Activated CD4-positive, alpha-beta T cell treated with anti-CD3 and anti-CD28 coated beads for 36 hours (primary cell): ENCODE measurements at places on chromosomes 6 and 20.

- H3K27me3 ChIP-seq: peaks cover 3% of the 10 kb centered on the region
- H3K27ac ChIP-seq: no peak overlapping the region
- H3K4me1 ChIP-seq: peaks cover 15% of the 10 kb centered on the region
- no peak for DNase-seq
Observed at GRCh38 chr20:57857969-57858368, 148.2 kb upstream of the PMEPA1 start.

GRCh38 chr20:31527266-31527665, 13.0 kb downstream of the HM13 start:
- H3K4me3 ChIP-seq: no peak overlapping the region
- H3K27ac ChIP-seq: no peak overlapping the region

- peak; percentile 30 for DNase-seq
- no peak overlapping the region for H3K4me3 ChIP-seq
- peaks cover 4% of the 10 kb centered on the region for H3K27me3 ChIP-seq
- H3K36me3 ChIP-seq: no peaks in the 10 kb centered on the region
- H3K27ac ChIP-seq: no peak overlapping the region
- no peaks in the 10 kb centered on the region for H3K4me1 ChIP-seq
Observed at GRCh38 chr20:44089987-44090674, 96.9 kb downstream of the JPH2 start.

- no peaks in the 10 kb centered on the region for H3K36me3 ChIP-seq
- H3K4me1 ChIP-seq: no peaks in the 10 kb centered on the region
- no peak overlapping the region for H3K27ac ChIP-seq
- no peak overlapping the region for H3K4me3 ChIP-seq
- DNase-seq: no peak
- H3K27me3 ChIP-seq: peaks cover 20% of the 10 kb centered on the region
Observed at GRCh38 chr6:140061110-140062042, 686.9 kb upstream of the CITED2 start.

DNA sequence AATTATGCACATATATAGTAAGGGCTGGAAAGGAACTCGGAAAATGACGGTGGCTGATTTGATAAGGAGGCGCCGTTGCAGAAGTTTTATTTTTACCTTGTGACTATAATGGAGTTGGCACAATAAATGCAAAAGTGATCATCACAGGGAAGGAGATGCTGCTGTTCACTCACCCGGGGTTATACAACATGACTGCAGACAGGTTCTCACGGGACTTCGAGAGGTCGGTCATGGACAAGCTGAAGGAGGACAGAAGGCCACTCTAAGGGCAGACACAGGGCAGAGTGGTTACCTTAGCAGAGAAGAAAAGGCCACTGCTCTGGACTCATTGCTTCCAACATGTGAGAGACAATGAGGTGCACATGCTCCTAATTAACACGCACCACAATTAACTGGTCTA, 168.6 kb downstream of the KIF16B start:
- H3K36me3 ChIP-seq: peaks cover 22% of the 10 kb centered on the region
- DNase-seq: no peak
- no peak overlapping the region for H3K4me3 ChIP-seq
- H3K4me1 ChIP-seq: no peaks in the 10 kb centered on the region
- no peaks in the 10 kb centered on the region for H3K27me3 ChIP-seq

GRCh38 chr6:21666201-21666691, 72.7 kb downstream of the SOX4 start:
- no peak overlapping the region for H3K27ac ChIP-seq
- H3K27me3 ChIP-seq: peaks cover 64% of the 10 kb centered on the region
- peak; percentile 35 for DNase-seq
- peak overlapping the region; percentile 54 for H3K4me3 ChIP-seq
- no peaks in the 10 kb centered on the region for H3K36me3 ChIP-seq

GRCh38 chr20:37741570-37741969, 47.7 kb downstream of the CTNNBL1 start:
- no peak overlapping the region for H3K4me3 ChIP-seq
- DNase-seq: no peak
- no peaks in the 10 kb centered on the region for H3K27me3 ChIP-seq

DNA sequence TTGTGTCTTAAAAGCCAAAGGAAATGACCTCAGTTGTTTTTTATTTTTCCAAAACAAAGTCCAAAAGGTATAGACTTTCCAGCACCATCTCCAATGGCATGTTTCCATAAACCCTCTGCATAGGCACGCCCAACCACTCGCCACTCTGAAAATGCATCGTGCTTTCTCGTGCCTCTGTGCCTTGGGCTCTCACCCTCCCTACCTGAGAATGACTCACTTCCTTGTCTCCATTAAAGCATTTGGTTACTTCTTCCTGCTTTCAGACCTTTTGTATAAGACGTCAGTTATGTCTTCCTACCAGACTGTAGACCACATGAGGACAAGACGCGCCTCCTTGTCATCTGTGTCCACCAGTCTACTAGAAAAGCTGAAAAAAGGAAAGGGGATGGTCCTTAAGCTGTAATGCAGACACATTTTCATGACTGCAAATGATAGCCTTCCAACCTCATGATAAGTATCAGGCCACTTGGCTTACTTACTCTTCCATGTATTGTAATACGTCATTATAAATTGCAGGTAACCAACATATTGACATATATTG, 61.2 kb upstream of the CDYL start:
- no peaks in the 10 kb centered on the region for H3K36me3 ChIP-seq
- peak; percentile 18 for DNase-seq
- no peak overlapping the region for H3K4me3 ChIP-seq
- H3K4me1 ChIP-seq: peaks cover 4% of the 10 kb centered on the region
- peaks cover 2% of the 10 kb centered on the region for H3K27me3 ChIP-seq

- peak; percentile 55 for DNase-seq
- H3K27me3 ChIP-seq: no peaks in the 10 kb centered on the region
- peak overlapping the region; percentile 81 for H3K4me3 ChIP-seq
- no peaks in the 10 kb centered on the region for H3K36me3 ChIP-seq
- H3K4me1 ChIP-seq: peaks cover 20% of the 10 kb centered on the region
Observed at GRCh38 chr20:36745234-36745926, 510 bp downstream of the NDRG3 start.

GRCh38 chr6:92114797-92115196, 1304.6 kb downstream of the EPHA7 start:
- no peaks in the 10 kb centered on the region for H3K27me3 ChIP-seq
- no peaks in the 10 kb centered on the region for H3K4me1 ChIP-seq
- no peak overlapping the region for H3K27ac ChIP-seq
- no peak for DNase-seq
